Hematopoietic multipotent progenitor cell treated with erythropoietin and hydrocortisone succinate and interleukin-3 and kit ligand, for 4 days (in vitro differentiated cells): ENCODE measurements at places on chromosomes 1 and 21.

DNA sequence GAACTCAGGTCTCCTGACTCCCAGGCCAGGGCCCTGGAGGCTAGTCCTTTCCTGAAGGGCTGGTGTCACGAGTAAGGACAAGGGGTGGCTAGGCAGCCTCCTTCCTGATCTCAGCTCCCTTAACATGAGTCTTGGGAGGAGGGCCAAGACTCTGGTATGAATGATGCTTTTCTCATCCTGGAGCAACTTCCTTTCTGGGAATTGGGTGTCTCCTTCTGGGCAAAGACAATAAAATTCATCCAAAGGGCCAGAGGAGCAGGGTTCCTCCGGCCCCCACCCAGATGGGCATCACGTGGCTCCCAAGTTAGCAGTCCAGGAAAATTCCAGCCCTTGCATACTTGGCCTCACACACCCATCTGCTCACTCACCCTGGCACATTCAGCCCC, at the start of gene FAM167B:
Gene FAM167B (plus strand): TSS at position 335 of the 386 bp plus-strand sequence. CDS start 200 bp downstream, outside the sequence.
- DNase-seq = no peak

GRCh38 chr21:25862596-25862995, 127.8 kb downstream of the GABPA start:
- peak; percentile 72 for DNase-seq

- DNase-seq = no peak
These were observed 178.4 kb upstream of the EDN2 start for GRCh38 chr1:41662765-41663437.

GRCh38 chr1:227733309-227733705, 1.8 kb downstream of the JMJD4 start:
- DNase-seq = no peak

GRCh38 chr21:27101523-27101922, 134.6 kb upstream of the ADAMTS5 start:
- DNase-seq = no peak

- peak; percentile 77 for DNase-seq
These were observed 2.2 kb upstream of the IRF6 start for GRCh38 chr1:209808059-209808581.

- DNase-seq = no peak
These were observed 7.6 kb upstream of the C1orf174 start for GRCh38 chr1:3907621-3908165.

DNA sequence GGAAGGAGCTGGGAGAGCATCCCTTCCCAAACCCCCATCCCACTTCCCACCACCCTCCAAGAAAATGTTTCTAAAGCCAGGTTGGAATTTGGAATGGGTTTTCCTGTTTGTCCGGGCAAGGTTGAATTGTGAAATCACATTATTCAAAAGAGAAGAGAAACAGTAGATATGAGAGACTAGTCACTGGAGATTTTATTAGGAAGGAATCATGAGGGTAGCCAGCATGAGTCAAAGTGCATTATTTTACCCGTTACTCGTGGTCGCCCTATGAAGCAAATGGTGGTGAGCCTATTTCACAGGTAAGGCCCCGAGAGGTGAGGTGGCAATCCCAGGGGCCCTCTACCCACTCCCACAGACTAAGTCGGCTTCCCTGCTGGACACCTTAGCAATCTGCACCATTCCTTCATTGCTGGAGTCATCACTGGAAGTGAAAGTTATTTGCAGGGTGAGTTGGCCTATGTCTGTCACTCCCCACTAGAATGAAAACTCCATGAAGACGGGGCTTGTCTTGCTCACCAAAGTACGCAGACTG, 52.8 kb downstream of the TOMM20 start:
- no peak for DNase-seq

DNA sequence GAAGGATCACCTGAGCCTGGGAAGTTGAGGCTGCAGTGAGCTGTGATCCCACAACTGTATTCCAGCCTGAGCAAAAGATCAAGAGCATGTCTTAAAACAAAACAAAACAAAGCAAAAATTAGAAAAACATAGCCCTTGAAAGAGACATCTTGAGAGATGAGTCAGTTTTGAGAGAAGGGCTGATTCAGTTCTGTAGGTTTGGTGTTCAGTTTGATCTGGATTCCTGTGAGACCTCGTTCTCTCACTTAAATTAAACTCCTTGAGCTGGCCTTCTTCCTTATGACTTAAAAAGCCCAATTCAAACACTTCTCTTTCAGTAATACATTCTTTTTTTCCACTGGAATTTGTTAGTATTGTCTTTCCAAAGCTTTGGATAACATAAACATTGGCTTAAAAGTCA, 164.2 kb downstream of the NRIP1 start:
- DNase-seq = no peak

DNA sequence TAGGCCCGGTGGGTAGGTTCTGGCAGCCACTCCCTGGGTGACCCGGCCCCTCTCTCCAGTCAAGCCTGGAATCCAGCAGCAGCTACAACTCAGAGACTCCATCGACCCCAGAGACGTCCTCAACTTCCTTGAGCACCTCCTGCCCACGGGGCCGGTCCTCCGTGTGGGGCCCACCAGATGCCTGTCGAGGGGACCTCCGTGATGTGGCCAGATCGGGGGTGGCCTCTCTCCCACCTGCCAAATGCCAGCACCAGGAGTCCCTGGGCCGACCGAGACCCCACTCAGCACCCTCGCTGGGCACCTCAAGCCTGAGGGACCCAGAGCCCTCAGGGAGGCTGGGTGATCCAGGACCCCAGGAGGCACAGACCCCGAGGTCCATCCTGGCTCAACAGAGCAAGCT, 2.7 kb downstream of the MIIP start:
- DNase-seq = no peak

- no peak for DNase-seq
These were observed 482.2 kb downstream of the PTPRC start for GRCh38 chr1:199121047-199121446.

DNA sequence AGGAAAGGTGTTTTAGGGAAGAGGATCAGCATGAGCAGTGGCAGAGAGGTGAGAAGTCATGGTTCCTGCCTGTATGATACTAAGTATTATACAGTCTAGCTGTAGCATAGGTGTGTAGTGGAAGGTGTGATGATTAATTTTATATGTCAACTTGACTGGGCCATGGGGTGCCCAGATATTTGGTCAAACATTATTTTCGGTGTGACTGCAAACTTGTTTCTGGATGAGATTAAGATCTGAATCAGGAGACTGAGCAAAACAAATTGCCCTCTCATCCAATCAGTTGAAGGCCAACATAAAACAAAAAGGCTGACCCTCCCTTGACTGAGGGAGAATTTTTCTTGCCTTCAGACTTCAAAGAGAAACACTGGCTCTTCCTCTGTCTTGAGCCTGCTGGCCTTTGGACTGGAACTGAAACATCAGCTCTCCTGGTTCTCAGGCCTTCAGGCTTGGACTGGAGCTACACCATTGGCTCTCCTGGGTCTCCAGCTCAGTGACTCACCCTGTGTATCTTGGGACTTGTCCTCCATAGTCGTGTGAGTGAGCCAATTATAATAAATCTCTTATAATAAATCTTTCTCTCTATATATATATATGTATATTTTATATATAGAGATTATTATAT, 6.8 kb upstream of the CDC42 start:
- no peak for DNase-seq

DNA sequence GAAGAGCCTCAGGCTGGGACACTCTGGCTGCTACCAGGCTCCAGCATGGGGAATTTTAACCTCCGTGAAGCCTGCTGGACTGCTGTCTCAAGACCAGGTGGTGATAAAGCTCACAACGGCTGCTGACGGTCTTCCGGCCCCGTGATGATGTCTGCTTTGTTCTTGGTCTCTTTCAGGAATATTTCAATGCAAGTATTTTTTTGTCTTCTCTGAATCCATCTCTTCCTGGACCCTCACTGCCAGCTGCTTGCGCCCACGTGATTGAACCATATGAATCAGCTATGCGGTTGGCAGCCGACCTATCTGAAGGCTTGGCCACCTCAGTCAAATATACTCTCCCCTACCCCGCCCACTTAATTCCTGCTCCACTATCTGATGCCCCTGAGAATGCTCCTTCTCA, 14.6 kb upstream of the SLC6A17 start:
- DNase-seq = no peak

- DNase-seq = no peak
These were observed 207.2 kb upstream of the C1orf87 start for GRCh38 chr1:60280819-60281218.

GRCh38 chr1:53507116-53507820, 48.1 kb downstream of the DMRTB1 start:
- no peak for DNase-seq

- no peak for DNase-seq
These were observed 16.0 kb upstream of the ARHGEF10L start for GRCh38 chr1:17523321-17524041.

DNA sequence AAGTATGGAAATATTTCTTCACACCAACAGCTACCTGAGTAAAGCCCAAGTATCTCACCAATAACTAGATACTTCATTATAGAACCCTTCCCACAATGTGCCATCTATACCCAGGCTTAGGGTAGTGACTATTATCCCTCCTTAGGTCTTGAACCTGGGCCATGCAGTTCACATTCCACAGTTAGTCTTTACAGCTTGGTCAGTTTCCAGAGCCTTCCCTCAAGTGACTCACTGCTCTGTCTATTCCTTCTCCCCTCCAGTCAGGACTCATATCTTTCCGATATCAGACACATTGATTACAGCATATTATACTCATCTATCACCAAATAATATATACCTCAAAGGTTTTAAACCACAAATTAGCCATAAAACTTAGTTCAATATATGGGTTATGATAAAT, 23.6 kb downstream of the VAMP4 start:
- no peak for DNase-seq

DNA sequence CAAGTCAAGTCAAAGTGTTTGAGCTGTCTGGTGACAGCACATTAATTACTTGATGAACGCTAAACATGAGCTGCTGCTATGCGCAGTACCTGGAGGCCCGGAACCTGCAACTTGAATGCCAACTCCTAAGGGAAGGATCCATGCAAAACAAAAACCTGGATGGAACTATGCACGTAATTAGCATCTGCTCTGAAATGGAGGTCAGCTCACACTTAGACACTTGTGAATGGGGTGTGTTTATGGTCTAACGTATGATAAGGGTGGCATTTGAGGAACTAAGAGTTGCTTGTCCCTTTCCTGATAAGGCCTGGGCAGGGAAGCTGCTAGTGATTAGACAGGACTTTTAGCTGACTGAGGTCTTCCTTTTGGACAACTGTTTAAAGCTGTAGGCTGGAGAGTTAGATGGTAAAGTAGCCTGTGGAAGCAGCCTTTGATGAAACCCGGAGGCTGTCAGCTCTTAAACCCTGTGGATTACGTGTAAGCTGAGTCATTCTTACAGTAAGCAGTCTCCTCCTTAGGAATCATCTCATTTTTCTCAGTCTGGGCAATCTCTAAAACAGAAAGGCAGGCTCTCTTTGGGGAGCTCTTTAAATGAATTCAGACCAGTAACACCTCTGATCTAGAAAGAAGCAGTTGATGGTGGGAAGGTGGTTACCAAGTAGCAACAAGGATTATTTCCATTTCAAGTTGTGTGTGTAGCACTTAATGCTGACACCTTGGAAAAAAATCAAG, 6.8 kb downstream of the TENT5C start:
- DNase-seq = peak; percentile 98

GRCh38 chr1:186183970-186184628, 191.0 kb downstream of the TPR start:
- DNase-seq = no peak

DNA sequence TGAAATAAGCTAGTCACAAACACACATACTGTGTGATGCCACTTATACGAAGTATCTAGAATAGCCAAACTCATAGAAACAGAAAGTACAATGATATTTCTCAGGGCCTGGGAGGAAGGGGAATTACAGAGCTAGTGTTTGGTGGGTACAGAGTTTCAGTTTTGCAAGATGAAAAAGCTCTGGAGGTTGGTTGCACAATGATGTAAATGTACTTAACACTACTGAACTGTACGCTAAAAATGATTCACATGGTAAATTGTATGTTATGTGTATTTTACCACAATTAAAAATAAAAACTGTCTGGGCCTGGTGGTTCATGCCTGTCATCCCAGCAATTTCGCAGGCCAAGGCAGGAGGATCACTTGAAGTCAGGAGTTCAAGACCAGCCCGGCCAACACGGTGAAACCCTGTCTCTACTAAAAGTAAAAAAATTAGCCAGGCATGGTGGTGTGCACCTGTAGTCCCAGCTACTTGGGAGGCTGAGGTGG, 15.3 kb upstream of the FHAD1 start:
- peak; percentile 24 for DNase-seq

DNA sequence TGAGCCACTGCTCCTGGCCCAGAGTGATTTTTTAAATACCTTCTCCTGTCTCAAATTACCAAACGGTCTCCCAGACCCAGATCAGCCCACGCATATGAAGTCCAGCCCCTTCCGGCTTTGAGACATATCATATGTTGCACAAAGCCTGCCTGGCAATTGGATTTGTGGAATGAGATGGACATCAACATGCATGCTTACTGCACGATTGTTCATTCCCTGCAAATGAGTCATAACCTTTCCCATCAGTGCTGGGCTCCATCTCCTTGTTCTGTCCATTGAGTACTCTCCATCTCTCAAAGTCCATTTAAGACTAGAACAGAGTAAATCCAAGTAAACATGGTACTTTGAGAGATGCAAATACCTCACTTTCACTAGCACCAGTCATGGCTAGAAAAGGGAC, 612.2 kb upstream of the USP24 start:
- DNase-seq = no peak

GRCh38 chr1:27886353-27886679, 14.0 kb downstream of the THEMIS2 start:
- DNase-seq = no peak

- DNase-seq = no peak
These were observed 20.5 kb downstream of the MX1 start for GRCh38 chr21:41446586-41446985.
